Lower lobe of right lung (tissue), 2 donors: ENCODE measurements at places on chromosomes 12 and 14. TPM values are rescaled to one million over a fixed set of nuclear protein-coding genes. Genes with fewer than 3 reads are reported as not detected.

The RNFT2 gene
- 3.3 TPM for total RNA-seq

The RPS6KA5 gene
- total RNA-seq = 11.3 TPM

- DNase-seq = no peak
- no peak overlapping the region for H3K27ac ChIP-seq
- H3K27me3 ChIP-seq = no peaks in the 10 kb centered on the region
- H3K4me1 ChIP-seq = no peaks in the 10 kb centered on the region
- peaks cover 4% of the 10 kb centered on the region for H3K36me3 ChIP-seq
- no peak overlapping the region for H3K4me3 ChIP-seq
These were observed 85.9 kb downstream of the KIF21A start for GRCh38 chr12:39357041-39357440.

DNA sequence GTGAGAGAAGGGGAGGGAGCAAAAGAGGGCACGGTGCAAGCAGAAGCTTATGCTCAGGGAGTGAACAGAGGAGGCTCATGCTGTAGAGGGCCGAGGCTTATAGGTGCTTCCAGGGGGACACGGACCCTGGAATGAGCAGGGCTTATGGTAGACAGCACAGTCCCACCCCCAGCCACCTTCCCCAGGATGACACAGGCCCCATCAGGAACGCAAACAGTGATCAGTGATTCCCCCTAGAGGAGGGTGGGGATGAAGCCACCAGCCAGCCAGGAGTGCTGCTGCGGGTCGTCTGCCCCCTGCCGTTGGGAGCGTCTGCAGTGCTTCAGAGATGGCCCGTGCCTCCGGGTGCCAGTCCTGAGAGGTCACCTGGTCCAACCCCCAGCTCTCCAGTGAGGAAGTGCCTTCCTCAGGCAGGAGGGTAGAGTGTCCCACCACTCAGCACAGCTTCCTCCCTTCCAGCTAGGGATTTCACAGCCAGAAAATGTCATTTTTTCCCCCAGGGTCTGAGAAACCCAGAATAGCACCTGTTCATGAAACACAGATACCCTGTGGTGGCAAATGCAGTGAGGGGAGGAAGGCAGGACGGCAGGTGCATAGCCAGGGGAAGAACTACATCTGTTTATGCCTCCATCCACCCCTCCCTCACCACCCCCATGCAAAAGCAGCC is 60.7 kb downstream of the SLC6A12 start:
- H3K27ac ChIP-seq = no peak overlapping the region
- peaks cover 5% of the 10 kb centered on the region for H3K4me1 ChIP-seq
- H3K4me3 ChIP-seq = no peak overlapping the region
- no peaks in the 10 kb centered on the region for H3K36me3 ChIP-seq
- DNase-seq = peak; percentile 80
- peaks cover 3% of the 10 kb centered on the region for H3K27me3 ChIP-seq

GRCh38 chr12:62716866-62717525 is 218.0 kb downstream of the PPM1H start:
- no peaks in the 10 kb centered on the region for H3K36me3 ChIP-seq
- H3K4me1 ChIP-seq = peaks cover 6% of the 10 kb centered on the region
- H3K27ac ChIP-seq = no peak overlapping the region
- no peak for DNase-seq
- no peaks in the 10 kb centered on the region for H3K27me3 ChIP-seq

DNA sequence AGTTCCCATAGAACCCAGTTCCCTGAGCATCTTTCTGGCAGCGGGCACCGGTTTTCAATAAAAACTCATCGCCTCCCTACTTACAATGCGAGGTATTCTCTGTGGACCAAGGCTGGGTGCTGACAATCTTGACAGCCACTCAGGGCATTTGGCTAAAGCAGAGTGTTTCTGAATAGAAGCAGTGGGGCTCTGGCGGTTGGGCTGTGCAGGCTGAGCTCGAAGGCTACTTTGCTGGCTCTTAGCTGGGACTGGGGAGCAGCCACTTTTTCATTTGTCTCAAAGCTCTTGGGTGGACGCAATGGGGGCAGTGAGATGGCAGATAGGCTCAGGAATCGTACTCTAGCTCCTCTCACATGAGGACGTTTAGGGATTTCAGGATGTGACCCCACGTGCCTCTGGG is 151.8 kb downstream of the UNC79 start:
- H3K4me1 ChIP-seq = no peaks in the 10 kb centered on the region
- no peak for DNase-seq
- no peak overlapping the region for H3K27ac ChIP-seq
- H3K27me3 ChIP-seq = no peaks in the 10 kb centered on the region
- H3K36me3 ChIP-seq = no peaks in the 10 kb centered on the region

DNA sequence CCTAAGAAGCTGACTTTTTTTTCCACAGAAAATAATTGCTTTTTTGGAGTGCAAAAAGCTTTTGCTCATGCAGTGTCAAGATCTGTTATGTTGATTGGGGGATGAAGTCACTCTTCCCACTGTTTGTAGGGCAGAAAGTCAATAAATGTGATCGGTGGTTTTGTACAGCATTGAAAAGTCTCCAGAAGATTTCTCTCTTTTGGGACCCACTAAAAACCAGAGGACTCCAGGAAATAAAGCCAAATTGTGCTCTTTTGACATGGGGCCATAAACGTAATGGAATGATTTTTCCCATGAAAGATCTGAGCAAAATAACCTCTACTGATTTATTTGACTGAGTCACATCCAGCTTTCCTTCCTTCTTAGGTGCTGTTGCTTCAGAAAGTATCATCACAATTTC is 122.5 kb downstream of the SNAPC1 start:
- no peak overlapping the region for H3K4me3 ChIP-seq
- no peaks in the 10 kb centered on the region for H3K4me1 ChIP-seq
- DNase-seq = no peak

DNA sequence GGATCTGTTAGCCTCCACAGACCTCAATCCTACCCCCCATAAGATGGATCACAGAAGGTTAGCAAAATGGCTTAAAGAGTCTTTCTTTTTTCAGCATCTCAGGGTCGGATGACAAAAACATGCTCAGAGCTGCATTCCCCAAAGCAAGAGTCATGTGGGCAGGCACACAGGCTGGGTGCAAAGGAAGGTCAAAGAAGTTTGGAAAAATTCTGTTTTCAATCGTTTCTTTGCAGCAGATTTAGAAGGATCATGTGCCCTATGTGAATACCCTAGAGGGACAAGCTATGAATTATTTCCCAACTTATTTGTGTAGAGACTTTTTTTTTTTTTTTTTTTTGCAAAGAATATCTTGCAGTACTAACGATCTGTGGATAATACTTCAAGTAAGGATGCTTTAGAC is 845.4 kb downstream of the VRK1 start:
- H3K4me3 ChIP-seq = no peak overlapping the region
- no peaks in the 10 kb centered on the region for H3K4me1 ChIP-seq
- no peaks in the 10 kb centered on the region for H3K27me3 ChIP-seq
- DNase-seq = no peak
- no peak overlapping the region for H3K27ac ChIP-seq

DNA sequence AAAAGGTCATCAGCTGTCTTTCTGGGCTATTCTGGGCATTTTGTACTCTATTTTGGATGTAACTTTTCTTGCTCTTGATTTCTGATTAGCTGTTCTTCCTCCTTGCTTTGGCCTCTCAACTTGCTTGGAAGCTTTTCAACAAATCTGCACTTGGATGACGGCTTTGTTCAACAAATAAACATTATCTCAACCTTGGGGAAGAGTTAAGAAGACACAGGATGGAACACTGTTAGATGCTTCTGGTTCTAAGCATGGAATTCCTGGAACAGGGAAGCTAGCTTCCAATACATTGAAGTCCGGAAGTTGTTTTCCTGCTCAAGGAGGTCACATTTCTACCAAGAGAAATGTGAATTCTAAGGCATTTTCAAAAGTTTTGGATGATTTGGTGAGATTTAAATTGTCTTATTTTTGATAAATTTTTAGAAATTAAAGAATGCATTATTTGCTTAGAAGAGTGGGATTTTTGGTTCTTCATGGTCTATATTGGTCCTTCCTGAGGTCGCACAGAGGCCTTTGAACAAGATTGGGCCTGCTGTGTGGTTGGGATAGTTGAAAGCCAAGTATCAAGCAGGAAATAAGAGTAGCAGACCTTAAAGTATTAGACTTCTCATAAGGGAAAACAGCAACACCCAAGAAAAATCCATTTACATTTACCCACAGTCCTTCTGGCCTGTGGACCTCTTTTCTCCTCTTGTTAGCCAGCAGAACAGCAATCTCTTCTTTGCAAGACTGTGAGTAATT is 59.2 kb downstream of the PPFIBP1 start:
- H3K27me3 ChIP-seq = no peaks in the 10 kb centered on the region
- H3K27ac ChIP-seq = peak overlapping the region; percentile 52
- no peaks in the 10 kb centered on the region for H3K36me3 ChIP-seq
- no peak overlapping the region for H3K4me3 ChIP-seq
- no peak for DNase-seq
